ENCODE measurements at places on chromosomes 2 and 18.

DNA sequence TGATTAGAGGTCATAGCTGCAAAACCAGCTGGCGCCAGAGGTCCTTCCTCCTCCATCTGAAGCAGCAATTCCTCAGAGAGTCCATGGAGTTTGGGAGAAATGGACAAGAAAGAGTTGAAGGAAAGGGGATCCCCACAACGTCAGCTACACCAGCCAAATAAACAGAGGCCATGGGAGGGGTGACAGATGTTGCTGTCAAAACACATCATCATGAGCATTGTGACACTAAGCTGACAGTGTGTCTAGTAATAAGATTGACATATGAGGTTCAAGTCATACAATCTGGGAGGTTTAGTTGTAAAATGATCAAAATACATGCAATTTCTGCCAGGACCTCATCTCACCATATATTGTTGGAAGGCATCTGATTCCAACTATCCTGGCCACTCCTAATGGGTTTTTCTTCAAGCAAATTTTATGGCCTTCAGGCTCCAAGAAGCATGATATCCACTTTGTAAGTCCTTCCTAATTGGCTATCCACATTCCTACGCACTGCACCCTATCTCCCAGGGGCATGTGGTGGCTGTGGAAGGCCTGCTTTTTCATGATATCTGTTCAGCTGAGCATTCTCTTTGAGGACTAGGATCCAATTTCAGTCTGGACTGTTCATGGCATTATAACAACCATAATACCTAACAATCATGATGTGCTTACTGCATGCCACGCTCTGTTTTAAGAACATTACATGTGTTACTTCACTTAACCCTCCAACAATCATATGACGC is 335.0 kb upstream of the ID2 start:
- no peak for DNase-seq

DNA sequence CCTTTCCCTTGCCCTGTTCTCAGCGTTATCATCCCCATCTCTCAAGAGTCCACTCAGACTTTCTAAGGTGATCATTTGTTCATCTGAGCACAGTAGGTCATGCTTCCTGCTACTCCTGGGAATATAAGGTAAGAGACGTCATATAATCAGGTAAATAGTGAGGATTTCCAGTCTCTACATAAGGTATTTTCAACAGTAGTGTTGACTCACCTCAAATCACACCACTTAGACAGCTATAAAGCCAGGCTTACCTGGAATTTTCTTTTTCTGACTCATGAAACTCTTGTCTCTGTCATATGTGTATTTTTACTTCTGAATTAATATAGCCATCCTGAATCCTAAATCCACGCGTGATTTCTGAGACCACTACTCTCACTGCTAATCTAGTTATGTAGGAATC is 443.2 kb downstream of the ARHGAP15 start:
- DNase-seq = no peak

DNA sequence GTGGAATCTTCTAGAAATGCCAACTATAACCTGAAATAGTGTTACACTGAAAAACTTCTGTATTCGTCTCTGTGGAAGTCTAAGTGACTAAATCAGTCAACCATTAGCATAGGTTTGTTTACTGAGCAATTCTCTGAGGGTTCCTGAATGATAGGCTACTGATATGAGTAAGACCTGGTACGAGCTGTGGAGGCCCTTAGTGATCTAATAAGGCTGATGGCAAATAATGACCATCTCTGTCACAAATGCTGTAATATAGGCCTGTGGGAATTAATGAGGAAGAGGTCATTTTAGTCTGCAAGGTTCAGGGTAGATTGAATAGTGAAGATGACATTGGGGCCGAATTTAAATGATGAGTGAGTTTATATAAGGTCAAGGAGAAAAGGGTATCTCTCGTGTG is 82.5 kb downstream of the MGAT5 start:
- DNase-seq = no peak

DNA sequence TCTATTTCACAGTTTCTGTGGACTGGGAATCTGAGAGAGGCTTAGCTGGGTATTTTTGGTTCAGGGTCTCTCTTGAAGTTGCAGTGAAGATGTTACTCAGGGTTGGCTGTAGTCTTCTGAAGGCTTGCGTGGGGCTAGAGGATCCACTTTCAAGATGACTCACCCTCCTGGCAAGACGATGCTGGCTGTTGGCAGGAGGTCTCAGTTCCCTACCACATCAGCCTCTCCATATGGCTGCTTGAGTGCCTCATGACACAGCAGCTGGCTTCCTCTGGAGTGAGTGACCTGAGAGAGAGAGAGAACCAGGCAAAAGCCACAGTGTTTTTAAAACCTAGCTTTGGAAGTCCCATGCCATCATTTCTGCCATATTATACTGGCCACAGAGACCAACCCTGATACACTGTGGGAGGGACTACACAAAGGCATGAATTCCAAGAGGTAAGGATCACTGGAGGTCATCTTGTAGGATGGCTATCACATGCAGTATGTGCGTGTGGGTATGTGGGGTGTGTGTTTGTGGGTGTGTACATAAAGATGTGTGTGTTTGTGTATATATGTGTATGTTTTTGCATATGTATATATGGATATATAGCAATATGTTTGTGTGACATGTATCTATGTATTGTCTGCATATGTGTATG is 25.1 kb downstream of the DNPEP start:
- no peak for DNase-seq

- no peak for DNase-seq
Observed at GRCh38 chr2:128390256-128390990, 71.8 kb upstream of the HS6ST1 start.

DNA sequence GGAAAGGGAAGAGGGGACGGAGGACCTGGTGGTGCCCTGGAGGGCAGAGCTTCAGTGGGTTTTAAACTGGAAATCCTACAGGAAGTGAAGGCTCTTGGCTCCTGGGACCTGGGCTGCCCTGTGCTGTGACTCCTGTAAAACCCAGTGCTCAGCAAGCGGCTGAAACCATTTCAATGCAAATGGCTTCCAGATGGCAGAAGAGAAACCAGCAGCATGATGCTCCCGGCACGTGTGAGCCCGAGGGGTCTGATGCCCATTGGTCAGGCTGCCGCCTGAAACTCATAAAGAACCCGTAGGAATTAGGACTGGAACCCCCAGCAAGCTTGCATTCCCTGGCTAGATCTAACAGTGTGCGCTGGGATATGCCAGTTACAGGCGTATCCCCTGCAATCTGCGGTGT is 109.2 kb upstream of the THOC1 start:
- DNase-seq = no peak

GRCh38 chr2:68796295-68796905 is 61.8 kb downstream of the ARHGAP25 start:
- no peak for DNase-seq

- no peak for DNase-seq
Observed at GRCh38 chr2:104678181-104678580, 175.7 kb upstream of the POU3F3 start.

DNA sequence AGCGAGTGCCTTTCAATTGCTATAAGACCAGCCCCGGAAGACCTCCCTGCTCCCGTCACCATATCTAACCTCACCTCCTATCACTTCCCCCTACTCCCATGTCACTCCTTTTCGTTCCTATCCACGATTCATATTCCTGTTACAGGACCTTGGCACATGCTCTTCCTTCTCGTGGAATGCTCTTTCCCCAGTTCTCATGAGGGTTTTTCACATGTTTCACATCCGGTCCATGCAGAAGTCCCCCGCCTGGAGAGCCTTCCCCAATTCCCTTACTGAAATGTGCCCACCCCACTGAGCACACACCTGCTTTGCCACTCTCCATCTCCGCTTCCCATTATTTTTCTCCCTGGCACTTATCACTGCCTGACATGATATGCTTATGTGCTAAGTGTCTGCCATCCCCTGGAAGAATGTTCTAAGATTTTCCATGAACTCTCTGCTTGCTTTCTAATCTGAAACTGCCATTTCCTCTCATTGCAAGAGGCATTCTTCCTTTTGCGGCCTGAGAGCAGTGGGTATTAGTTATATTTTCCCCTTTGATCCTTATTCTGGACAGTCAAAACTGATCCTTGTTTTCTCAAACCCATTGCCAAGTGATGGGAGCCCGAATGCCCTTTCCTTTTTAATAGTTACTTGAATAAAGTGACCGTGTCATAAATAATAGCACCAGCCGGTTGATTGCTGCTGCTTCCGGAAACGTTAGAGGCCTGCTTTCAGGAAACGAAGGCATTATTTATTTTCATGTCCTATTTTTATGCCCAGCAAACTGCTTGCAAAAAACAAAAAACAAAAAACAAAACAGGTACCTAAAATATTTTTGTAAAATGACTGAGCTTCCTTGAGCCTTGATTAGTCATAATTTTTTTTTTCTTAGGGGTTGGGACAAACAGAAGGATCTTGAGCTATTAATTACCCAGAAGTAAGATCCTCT is 127.9 kb downstream of the ZNF532 start:
- DNase-seq = no peak

- no peak for DNase-seq
Observed at GRCh38 chr2:169012812-169013627, 18.1 kb downstream of the ABCB11 start.

- DNase-seq = no peak
Observed at GRCh38 chr2:219025637-219026585, 15.4 kb downstream of the CFAP65 start.

DNA sequence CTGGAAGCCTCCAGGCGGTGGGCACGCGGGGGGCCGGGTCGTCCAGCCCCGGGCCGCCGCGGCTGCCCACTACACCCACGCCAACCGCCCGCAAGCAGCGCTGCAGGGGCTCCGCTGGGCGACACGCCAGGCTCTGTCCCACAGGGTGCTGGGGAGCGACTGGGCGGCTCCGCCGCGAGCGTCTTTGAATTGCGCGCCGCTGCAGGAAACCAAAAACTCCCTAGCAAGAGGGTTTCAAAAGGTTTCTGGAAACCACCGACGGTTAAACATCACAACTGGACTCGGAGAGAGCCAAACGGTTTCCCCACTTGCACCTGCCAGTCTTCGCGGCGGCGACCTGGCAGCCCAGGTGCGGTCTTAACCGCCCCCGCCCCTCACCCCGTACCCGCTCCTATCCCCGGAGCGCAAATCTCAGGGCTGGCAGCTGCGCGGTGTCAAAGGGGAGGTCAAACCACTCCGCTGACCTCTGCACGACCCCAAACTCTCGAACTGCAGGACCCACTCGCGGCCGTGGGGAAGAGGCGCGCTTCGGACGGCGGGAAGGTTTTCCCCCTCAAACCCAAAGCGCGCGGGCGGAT is 1.0 kb downstream of the CXCR4 start:
- DNase-seq = peak; percentile 68

- DNase-seq = no peak
Observed at GRCh38 chr18:39166776-39167175, 1601.2 kb upstream of the CELF4 start.

- no peak for DNase-seq
Observed at GRCh38 chr2:222907790-222908441, 47.1 kb downstream of the ACSL3 start.

DNA sequence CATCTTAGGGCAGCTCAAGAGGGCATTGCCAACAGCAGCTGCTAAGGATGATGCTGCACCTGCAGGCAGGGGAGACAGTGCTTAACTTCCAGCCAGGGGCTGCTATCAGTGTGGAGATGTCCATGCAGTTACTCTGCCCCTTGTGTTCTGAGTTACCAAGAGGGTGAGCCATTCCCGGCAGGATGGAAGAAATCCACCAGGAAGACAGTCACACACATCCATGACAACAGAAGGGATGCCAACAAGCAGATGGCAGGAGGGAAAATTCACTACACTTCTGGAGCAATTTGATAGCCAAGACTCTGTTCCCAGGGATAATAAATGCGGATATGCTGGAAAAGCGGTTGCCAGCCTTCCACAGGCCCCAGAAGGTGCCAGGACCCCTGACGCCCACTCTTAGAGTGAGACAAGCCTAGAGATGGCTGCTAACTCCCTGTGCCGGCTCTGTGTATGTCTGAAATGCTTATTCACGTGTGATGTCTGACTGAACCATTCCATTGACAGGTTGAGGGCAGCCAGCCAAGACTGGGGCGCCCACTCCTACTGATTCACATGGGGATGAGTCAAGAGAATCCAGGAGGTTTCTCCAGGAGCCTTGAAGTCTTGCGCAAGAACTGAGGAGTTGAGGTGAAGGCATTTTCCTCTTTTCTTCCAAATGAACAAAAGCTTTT is 24.5 kb downstream of the LOXHD1 start:
- no peak for DNase-seq

- no peak for DNase-seq
Observed at GRCh38 chr2:56014046-56014730, 90.6 kb upstream of the EFEMP1 start.

- no peak for DNase-seq
Observed at GRCh38 chr2:85411405-85411748, 1.2 kb upstream of the CAPG start.

DNA sequence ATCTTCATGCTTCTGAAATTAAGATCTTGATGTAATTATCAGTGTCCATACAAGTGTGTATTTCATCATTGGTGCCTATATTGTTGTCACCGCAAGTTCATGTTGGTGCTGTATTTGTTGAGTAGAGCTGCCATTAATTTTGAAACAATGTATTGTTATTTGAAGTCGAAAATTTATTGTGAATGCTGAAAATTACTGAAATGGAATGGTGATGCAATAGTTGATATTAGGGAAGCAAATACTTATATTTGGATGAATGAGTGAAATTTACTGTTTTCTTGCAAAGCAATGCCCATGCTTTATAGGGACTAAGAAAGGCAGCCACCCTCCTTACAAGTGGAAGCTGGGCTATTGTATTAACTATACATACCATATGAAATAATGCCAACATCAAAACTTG is 41.6 kb downstream of the SERPINB8 start:
- DNase-seq = no peak

DNA sequence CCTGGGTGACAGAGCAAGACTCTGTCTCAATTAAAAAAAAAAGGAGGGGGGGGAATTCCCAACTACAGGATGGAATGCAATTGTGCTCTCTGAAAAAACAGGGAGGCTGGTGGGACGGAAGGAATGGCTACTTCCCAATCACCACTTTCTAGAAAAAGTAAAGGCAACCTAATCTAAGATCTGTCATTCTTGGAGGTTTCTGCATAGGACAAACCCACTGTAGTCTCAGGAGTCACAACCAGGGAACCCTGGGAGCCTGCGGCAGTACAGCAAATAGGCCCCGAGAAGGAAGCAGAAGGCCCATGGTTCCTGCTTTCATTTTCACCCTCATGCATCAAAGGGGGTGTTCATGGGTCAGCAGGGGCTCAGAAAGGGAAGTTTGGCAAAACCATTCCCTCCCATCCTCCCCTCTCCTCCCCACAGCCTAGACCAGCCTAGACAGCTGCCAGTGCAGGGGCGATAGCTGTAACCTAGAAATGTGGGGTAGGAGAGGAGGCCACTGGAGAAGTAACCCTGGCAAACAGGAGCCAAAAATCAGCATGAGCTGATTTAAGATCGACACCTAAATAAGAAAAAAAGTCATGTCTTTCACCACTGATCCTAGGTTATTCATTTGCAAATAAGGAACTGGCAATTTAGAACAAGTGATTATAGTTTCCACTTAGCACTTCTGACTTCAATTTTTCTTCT is 48.0 kb downstream of the TRABD2A start:
- no peak for DNase-seq

Measured in NCI-H1105 treated with DMSO at 0.1 percent for 48 hours (cell line).